Omental fat pad (tissue), 4 donors: ENCODE measurements at places on chromosomes 2 and 18.

DNA sequence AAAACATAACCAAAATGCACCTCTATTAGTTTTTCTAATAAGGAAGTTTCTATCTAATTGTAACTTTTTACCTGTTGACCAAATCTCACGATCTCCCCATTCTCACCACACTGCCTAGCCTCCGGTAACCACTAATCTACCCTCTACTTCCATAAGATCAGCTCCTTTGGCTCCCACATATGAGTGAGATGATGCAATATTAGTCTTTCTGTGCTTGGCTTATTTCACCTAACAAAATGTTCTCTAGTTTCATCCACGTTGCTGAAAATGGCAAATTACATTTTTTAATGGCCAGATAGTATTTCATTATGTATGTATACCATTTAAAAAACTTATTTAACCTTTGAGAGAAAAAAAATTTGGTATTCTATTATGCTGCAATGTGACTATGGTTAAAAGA lies 379.0 kb upstream of the NXPH2 start:
- no peak for DNase-seq

DNA sequence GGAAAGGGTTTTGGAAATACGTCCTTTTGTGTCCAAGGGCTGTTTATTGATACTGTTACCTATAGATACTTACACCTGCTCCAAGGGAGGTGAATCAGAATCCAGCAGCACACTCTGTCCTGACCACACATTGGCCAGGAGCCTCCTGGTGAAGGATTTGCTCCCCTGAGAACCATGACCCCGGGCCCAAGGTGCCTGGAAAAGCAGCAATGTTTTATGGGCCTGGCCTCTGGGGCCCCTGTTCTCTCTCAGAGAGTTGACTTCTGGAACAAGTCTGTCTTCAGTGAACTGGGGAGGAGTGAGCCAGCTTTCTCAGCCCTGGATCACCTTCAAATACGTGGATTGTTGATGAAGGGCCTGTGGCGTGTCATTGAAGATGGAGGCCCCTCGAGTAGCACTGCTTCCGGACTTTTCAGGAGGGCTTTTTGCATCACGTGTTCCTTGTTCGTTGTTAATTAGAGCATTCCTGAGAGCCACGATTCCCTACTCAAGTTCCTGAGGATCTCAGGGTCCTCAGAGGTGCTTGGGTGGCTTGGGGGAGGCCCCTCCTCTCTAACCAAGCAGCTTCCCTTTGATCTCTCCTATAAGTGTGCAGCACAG lies 78.5 kb upstream of the RPL31 start:
- no peak for DNase-seq

DNA sequence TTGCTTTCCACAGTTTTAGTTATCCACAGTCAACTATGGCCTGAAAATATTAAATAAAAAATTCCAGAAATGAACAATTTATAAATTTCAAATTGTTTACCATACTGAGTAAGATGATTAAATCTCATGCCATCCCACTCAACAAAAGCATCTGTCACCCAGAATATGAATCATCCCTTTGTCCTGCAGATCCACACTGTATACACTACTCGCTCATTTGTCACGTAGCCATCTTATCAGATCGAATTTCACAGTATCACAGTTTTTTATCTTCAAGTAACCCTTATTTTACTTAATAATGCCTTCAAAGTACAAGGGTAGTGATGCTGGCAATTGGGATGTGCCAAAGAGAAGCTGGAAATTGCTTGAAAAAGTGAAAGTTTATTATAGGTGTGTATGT lies 291.8 kb upstream of the LRATD1 start:
- no peak for DNase-seq

- no peak for DNase-seq
These were observed 681 bp downstream of the ACADL start for GRCh38 chr2:210224591-210224940.

DNA sequence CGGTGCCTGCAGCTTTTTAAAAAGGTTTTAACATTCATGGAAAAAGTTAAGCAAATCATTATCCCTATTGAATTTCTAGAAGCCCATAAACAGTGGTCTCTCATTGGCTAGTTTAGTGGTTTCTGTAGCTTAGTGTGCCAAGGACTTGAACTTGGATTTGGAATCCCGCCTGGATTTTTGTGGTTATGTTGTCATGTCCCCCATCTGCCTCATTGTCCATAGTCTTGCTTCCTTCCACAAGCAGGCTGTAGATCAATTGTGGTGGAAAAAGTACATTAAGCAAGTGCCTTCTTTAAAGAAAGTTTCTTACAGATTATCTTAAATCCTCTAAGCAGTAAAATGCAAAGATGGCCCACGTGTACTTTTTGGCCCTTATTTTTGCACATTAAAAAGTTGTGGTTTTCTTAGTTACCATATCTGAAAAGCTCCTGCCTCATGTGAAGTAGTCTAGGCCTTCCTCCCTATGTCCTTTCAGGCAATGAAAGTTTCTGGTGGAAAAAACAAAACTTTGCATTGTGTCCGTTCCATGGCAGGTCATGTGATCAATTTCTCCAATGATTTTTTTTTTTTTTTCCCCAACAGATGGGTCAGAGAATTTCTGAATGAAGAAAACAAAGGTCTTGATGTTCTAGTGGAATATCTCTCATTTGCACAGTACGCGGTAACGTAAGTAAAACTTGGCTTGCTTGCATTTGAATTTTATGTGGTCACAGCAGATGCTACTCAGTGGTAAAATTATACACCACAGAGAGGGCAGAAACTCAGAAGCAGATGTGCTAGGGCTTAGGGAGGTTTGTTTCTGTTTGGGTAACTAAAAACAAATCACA lies 158.9 kb downstream of the PRPF40A start:
- no peak for DNase-seq

- DNase-seq: no peak
These were observed 78.1 kb upstream of the ETAA1 start for GRCh38 chr2:67318993-67319481.

- DNase-seq: no peak
These were observed 5.4 kb downstream of the TFCP2L1 start for GRCh38 chr2:121279476-121280220.

DNA sequence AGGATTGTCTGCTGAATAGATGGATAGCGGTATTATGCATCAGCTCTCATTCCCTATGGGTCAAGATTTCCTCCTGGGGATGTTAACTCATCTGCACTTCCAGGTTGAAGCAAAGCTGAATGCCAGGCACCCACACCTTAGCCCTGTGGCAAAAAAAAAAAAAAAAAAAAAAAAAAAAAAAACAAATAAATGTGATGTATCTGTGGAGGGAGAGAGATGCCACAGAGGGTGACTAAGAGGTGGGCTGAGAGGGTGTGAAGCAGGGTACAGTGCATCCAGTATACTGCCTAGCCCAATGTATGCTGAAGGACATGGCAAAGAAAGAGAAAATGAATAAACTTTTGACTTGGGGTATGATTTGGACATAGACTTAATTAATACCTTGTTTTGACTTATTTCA lies 91.4 kb downstream of the COPS8 start:
- DNase-seq: no peak

DNA sequence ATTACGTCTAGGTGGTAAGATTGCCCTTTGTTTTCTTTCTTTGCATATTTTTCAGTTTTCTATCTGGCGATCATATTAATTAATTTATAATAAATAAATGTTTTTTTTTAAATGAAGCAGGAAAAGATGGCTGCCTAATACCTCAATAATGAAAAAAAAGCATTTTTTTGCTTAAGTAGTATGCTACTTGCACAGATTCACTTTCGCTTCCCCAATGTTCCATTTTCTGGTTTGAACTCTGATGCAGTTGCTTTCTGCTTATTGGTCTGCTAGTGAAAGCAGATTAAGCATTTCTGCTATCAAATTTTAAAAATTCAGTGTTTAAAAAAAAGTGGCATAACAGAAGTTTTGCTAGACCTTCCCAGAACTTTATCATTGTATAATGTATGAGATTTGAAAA lies 11.9 kb upstream of the TMEM182 start:
- no peak for DNase-seq
